OCI-M1 (cell line): ENCODE measurements at places on chromosomes 7 and 10.

DNA sequence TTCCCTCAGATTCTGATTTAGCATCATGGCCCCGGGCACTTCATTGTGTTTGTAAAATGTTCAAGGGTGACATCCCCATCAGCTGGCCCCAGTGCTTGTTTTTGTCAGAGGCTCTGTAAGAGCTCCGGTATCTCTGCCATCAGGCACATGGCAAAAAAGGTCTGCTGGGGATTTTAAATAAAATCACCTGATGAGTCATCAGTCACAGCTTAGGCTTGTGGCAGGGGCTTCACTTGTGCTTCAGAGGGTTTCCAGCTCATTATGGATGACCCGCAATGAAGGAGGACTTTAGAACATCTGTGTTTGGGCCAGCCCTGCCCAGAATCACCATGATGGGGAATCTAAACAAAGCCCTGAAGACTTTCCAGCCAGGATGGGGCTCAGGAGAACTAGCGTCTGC, 259.9 kb downstream of the ZEB1 start:
- no peak for DNase-seq

DNA sequence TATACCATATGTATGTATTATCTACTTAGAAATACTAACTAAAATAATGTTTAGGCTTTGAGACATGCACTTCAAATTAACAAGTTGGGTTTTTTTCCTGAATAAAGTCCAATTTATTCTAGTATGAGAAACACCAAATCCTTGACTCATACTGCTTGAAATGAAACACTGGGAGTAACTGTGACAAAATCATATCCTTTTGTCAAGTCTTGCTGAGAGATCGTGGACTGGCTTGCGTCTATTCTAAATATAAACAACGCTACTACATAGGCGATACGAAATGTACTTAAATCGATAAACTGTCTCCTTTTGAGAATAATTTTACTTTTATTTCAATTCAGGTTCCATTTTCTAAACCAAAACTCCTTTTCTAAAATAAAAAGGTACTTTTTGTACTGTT, 16.3 kb downstream of the SMURF1 start:
- no peak for DNase-seq

- DNase-seq = no peak
Measured at GRCh38 chr10:19847321-19847720, 31.1 kb downstream of the PLXDC2 start.

DNA sequence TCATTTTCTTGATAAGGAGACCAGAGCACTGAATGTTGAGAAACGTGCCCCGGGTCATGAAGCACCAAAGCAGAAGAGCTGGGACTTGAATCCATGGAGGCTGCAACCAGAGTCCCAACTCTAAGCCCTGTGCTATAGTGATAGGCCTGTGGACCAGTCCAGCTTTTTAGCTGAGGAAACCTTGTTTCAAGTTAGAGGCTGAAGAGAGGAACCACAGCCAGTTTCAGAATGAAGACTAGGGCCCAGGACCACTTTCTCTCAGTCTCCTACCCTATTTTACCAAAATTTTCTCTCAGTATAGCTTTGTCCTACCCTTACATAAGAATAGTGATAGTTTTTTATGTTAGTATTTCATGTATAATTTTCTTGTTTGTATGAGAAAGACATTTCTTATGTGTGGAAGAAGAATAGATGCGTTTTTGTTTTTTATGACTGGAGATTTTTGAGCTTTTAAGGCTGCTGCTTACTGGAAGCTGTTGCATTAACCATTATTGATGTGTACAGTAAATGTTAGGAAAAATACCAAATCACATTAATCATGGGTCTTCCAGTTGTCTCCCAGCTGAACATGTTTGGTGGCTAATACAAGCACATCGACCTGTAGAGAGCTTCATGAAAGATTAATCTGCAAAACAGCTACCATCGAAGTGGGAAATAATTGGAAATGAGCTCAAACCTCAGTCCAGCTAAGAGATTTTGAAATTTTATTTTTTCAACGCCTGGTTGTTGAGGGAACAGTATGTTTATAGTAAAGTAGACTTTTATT, 45.0 kb upstream of the CSTF2T start:
- DNase-seq = no peak
